ENCODE measurements at places on chromosomes 5 and 9.

DNA sequence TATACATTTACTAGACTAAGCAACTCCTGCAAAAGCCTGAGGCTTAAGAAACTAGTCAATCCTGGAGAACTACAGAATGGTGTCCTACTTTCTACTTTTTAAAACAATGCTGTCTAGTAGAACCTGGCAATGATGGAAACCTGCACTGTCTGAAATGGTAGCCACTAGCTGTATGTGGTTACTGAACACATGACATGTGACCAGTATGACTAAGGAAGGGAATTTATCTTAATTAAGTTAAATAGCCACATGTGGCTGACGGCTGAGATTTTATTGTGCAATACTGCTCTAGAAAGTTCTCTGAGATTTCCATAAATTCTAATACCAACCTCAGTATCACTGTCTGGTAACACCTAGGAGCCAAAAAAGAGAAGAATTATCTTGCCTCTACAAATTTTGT, 44.9 kb upstream of the RAPGEF6 start:
- H3K36me3 ChIP-seq = peaks cover 60% of the 10 kb centered on the region
- H3K4me1 ChIP-seq = peaks cover 17% of the 10 kb centered on the region
- H3K27me3 ChIP-seq = no peaks in the 10 kb centered on the region
- no peak overlapping the region for H3K4me3 ChIP-seq
- H3K27ac ChIP-seq = no peak overlapping the region

DNA sequence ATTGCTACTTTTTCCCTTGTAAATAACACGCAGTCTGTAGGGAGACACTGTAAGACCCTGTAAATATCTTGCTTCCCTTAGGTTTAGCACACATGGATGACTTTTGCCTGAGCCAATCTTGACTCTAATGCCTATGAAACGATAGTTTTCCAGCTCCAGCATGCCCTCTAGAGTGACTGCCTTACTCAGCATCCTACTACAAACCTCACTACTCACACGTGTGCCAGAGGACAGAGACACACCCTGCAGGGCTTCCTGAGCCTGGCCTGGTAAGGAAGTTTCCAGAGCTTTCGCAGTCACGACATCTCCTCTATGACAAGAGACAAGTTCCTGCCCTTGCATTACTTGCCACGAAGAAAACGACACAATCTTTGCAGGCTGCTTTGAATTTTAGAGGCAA, 138.1 kb downstream of the ATPSCKMT start:
- H3K27ac ChIP-seq = no peak overlapping the region
- H3K4me1 ChIP-seq = peaks cover 2% of the 10 kb centered on the region
- DNase-seq = no peak
- no peaks in the 10 kb centered on the region for H3K27me3 ChIP-seq

- no peak for DNase-seq
- no peak overlapping the region for H3K27ac ChIP-seq
- H3K36me3 ChIP-seq = peaks cover 3% of the 10 kb centered on the region
These were observed 30.4 kb downstream of the ACO1 start for GRCh38 chr9:32414856-32415255.

DNA sequence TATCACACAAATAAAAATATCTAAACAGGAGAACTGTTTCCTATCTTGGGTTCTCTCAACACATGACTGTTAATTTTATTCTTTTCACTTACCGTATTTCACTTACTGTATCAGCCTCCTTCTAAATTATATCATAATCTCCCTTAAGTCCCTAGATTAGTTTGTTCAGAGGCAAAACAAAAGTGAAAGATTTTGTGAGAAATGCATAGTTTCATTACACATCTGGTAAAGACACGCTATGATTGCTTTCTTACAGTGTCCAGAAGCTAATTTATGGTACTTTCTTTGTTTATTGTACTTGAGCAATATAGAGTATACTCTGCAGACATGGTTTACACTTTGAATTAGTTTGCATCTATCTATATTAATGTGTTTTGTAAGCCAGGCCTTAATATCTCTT, 159.7 kb upstream of the TLX3 start:
- peaks cover 5% of the 10 kb centered on the region for H3K27me3 ChIP-seq
- no peak overlapping the region for H3K4me3 ChIP-seq
- no peak for DNase-seq
- H3K27ac ChIP-seq = no peak overlapping the region

DNA sequence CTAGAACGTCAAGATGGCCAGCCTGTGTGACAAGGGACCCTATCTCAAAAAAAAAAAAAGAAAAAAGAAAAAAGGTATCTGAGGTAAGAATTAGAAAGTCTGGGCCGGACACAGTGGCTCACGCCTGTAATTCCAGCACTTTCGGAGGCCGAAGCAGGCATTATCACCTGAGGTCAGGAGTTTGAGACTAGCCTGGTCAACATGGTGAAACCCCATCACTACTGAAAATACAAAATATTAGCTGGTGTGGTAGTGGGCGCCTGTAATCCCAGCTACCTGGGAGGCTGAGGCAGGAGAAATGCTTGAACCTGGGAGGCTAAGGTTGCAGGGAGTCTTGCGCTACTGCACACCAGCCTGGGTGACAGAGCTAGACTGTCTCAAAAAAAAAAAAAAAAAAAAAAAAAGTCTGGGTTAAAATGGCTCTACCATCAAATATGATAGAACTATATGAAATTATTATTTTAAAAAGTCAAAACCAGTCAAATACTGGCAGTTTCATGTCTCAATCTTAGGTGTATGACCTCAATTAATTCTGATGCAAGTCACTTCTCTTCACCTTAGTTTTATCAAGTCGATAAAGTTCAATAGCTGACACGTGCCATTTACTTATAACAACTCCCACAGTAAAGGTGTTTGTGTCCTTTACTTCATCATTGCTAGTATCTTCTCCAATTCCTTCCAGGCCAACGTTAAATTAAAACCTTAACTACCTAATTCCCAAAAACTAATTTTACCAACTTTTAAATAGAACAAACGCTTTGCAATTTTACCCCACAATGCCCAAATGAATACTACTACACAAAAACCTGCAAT, 1.1 kb downstream of the RPS23 start:
- no peak for DNase-seq
- H3K4me1 ChIP-seq = peaks cover 38% of the 10 kb centered on the region
- peak overlapping the region; percentile 92 for H3K4me3 ChIP-seq
- H3K36me3 ChIP-seq = peaks cover 57% of the 10 kb centered on the region
- H3K27me3 ChIP-seq = no peaks in the 10 kb centered on the region

DNA sequence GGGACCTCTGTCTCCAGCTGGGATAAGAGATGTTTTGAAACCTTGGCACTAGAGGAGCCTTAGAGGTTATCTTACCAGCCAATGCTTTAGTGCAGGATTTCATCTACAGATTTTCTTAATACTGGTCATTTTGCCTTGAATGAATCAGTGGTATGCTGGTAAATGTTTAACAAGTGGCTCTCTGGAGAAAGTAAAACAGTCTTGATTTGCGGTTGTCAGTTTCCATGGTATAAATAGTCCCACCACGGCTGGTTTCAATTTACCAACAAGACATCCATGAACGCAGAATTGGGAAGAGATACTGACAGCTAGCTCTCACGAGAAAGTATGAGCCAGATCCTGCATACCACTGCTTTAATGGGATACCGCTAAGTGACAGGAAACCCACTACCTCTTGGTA, 56.7 kb upstream of the CXCL14 start:
- no peaks in the 10 kb centered on the region for H3K4me1 ChIP-seq
- peaks cover 7% of the 10 kb centered on the region for H3K27me3 ChIP-seq
- no peak overlapping the region for H3K27ac ChIP-seq
- H3K4me3 ChIP-seq = no peak overlapping the region

GRCh38 chr5:131824631-131825030, 27.8 kb upstream of the FNIP1 start:
- peaks cover 24% of the 10 kb centered on the region for H3K27me3 ChIP-seq
- no peaks in the 10 kb centered on the region for H3K36me3 ChIP-seq
- no peak overlapping the region for H3K27ac ChIP-seq
- peaks cover 5% of the 10 kb centered on the region for H3K4me1 ChIP-seq

- no peaks in the 10 kb centered on the region for H3K4me1 ChIP-seq
- no peak overlapping the region for H3K27ac ChIP-seq
These were observed 211.3 kb downstream of the MAN2A1 start for GRCh38 chr5:109900911-109901627.

DNA sequence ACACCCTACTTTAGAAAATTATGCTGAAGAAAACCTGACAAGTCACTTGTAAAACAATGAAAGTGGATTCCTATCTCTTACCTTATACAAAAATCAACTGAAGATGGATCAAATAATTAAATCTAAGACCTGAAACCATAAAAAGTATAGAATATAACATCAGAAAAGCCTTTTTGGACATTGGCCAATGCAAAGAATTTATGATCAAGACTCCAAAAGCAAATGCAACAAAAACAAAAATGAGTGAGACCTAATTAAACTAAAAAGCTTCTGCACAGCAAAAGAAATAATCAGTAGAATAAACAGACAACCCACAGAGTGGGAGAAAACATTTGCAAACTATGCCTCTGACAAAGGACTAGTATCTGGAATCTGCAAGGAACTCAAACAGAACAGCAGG, 303.0 kb upstream of the CDH9 start:
- H3K36me3 ChIP-seq = no peaks in the 10 kb centered on the region
- no peak for DNase-seq
- H3K4me3 ChIP-seq = no peak overlapping the region
- no peak overlapping the region for H3K27ac ChIP-seq
- no peaks in the 10 kb centered on the region for H3K4me1 ChIP-seq

DNA sequence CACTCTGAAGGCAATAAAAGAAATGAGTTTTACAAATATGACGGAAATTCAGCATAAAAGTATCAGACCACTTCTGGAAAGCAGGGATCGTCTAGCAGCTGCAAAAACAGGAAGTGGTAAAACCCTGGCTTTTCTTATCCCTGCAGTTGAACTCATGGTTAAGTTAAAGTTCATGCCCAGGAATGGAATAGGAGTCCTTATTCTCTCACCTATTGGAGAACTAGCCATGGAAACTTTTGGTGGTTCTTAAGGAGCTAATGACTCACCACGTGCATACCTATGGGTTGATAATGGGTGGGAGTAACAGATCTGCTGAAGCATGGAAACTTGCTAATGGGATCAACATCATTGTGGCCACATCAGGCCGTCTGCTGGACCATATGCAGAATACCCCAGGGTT, 93.5 kb upstream of the RGMB start:
- no peaks in the 10 kb centered on the region for H3K27me3 ChIP-seq
- H3K27ac ChIP-seq = no peak overlapping the region
- DNase-seq = no peak
- H3K4me3 ChIP-seq = no peak overlapping the region
